Stimulated activated CD4-positive, alpha-beta T cell treated with anti-CD3 and anti-CD28 coated beads, TNF-alpha, amount 100 ng/mL, for 24 hours (primary cell): ENCODE measurements at places on chromosomes 1 and 21.
A peak's percentile ranks its signal among the peaks of the same experiment; 100 is the strongest.

GRCh38 chr21:45262616-45263015 is 25.1 kb downstream of the POFUT2 start:
- no peak for DNase-seq

DNA sequence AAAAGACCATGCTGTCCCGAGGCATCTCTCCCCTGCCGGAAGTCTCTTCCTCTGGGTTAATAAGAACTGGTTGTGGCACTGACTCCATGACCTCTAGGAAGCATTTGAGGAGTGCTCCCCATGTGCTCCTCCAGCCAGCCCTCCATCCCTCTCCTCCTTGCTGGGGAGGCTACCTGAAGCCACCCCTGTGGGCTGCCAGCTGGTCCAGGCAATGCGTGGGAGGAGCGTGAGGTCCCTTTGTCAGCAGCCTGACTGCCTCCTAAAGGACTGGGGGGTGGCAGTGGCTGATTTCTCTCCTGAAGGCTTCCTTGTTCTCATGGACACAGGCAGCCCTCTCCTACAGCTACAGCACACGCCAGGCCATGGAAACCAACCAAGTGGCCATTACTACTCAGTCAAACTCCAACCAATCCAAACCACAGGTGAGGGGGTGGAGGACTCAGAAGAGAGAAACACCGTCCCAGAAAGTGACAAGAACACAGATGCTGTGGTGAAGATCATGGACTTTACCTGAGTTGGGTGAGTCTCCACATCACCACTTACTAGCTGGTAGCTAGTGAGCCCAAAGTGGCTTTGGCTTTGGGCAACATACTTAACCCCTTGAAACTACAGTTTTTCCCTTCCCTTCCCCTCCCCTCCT is 35.2 kb downstream of the NENF start:
- DNase-seq: no peak

GRCh38 chr1:41240781-41241353 is 1.2 kb downstream of the SCMH1 start:
- DNase-seq: no peak

DNA sequence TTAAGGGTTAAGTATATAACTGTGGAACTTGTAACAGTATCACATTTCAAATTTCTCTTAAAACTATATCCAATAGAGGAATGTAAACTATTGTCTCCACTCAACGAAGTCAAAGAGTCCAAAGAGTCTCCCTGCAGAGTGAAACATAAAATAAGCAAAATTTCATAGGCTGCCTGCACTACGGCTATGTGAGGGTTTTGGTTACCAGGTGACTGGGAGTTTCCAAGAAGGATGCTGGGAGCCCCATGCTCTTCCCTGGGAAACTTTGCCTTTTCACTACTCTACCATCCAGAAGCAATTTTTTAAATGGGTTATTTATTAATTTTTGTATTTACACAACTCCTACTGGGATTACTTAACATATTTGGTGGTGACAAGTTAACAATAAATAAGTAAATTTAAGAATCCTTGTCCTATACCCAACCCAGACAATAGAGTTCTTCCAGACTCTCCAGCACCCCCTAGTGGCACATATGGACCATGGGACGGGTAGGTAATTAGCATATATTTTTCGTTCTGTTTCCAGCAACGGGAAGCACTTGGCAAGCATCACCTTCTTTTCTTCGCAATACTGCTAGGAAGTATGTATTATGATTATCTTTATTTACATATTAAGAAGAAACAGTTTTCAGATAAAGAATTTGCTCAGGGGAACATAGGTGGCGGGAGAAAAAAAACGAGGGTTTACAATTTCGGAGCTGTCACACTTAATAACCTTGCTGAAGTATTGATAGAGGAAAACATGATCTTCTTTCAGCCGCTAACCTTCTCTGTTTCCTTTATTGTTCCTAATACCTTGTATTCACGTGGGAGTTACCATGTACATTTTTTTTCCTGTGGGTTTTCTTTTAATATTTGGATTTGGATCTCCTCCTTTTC is 3.5 kb downstream of the FMO2 start:
- peak; percentile 3 for DNase-seq

DNA sequence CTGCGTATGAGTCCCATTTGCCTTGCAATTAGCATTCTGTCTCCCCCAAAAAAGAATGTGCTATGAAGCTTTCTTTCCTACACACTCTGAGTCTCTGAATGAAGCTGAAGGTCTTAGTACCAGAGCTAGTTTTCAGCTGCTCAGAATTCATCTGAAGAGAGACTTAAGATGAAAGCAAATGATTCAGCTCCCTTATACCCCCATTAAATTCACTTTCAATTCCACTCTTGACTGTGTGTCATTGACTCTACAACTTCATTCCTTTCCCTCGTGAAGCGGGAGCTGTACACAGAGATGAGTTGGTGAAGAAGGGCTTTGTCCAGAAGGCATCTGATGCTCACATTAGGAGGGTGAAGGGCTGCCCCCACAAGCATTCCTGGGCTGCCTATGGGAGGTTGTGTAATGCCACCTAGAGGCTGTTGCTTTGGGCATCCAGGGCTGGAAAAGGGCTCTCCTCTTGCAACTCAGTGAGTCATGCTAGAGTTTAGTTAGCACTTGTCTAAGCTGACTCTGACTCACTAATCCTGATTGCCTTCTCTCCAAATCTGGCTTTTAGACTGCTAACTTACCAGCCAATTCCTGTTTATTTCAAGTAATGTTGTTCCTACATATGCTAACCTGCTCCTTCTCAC is 1.8 kb downstream of the SPRR1B start:
- no peak for DNase-seq

GRCh38 chr1:99818063-99818699 is 32.0 kb upstream of the AGL start:
- no peak for DNase-seq

- peak; percentile 23 for DNase-seq
Observed at GRCh38 chr1:40032240-40032891, 8.2 kb upstream of the CAP1 start.

- DNase-seq: no peak
Observed at GRCh38 chr1:168437821-168438220, 106.0 kb downstream of the XCL2 start.
